ENCODE measurements at places on chromosomes 12 and 14.

DNA sequence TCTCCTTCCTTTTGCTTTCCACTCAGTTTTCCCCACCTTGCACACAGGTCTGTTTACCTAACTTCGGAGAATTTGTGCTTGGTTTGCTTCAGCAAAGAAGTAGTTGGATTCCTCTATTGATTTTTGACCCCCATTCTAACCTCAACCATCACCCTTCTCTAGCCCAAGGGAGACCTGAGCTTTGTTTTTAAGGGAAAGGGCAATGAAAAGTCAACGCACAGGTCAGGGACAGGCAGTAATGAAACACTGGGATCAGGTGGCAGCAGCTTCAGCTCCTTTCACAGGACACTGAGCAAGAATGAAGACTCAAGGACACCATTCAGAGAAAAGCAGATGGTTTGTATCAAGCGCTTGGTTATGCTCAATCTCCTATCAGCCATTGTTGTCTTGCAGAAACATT, 46.9 kb upstream of the KRR1 start:
- DNase-seq: no peak

- peak; percentile 69 for DNase-seq
Measured at GRCh38 chr12:49231878-49232655, 32.8 kb upstream of the TUBA1C start.

GRCh38 chr12:114687802-114688201, 3.8 kb upstream of the TBX3 start:
- DNase-seq: no peak

- DNase-seq: peak; percentile 65
Measured at GRCh38 chr12:57127726-57128518, at the start of gene LRP1. Gene LRP1, plus strand, starts transcription at chr12:57128483. Its CDS starts 482 bp downstream, at chr12:57128965.

DNA sequence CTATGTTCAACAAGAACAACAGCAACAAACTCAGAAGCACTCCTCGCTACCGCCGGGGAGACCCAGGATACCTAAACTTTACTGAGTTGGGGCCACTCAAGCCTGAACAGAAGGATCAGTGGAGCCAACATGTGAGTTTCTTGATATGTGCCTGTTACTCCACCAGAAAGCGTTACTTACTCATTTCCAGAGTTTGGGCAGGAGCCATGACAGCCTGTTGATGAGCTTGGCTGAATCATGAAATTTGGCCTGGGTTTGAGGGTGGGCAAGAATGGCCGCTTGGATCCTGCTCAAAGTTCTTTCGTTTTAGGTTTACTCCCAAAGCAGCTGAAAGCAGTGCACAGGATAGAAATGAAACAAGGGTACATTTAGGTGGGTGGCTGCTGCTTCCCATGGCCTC, 12.0 kb upstream of the GALNT6 start:
- no peak for DNase-seq

DNA sequence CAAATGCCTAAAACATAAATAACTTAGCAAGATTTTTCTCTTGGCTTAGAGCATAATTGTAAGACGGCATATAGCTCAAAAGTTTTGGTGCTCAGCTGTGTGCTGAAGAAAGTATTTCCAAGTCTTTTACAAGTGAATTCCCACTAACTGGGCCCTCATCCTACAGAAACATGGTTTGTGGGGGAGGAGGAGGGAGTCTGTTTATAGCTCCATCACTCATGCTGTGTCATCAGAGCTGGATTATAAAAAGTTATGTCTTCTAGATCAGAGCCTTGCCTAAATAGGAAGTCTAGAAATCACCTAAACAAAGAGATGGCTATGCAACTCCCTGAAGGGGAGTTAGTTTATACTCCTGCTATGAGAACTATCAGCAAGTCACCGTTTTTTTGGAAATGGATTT, 65.9 kb upstream of the OTOGL start:
- DNase-seq: no peak

- no peak for DNase-seq
Measured at GRCh38 chr14:79786522-79786921, 424.8 kb downstream of the DIO2 start.

All from pons (tissue), 1 donor.